ENCODE measurements at places on chromosomes 1 and 21.

DNA sequence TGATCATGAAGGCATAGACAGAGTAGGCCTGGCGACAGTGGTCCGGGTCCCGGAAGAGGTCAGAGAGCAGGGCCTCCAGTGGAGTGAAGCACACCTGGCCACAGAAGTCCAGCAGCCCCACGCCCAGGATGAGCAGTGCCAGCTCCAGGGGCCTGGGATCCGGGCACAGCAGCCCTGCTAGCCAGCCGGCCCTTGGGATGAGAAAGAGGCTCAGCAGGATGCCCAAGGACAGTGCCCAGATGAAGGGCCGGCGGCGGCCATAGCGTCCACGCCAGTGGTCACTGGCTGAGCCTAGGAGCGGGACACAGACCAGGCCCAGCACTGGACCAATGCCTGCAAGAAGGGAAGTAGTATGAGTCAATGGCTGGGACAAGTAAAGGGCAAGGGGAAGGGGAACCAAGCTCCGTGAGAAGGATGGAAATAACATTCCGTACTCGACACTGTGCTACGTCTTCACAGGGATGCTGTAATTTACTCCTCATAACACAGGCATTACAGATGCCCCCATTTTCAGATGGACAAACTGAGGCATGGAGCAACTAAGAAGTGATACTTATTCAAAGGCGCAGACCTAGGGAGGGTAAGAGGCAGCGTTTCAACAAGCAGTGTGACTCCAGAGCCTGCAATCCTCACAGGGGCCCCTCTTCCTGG is 16.9 kb downstream of the SLC45A3 start:
- DNase-seq: no peak

GRCh38 chr1:45971922-45972531 is 160.4 kb downstream of the PIK3R3 start:
- DNase-seq: no peak

DNA sequence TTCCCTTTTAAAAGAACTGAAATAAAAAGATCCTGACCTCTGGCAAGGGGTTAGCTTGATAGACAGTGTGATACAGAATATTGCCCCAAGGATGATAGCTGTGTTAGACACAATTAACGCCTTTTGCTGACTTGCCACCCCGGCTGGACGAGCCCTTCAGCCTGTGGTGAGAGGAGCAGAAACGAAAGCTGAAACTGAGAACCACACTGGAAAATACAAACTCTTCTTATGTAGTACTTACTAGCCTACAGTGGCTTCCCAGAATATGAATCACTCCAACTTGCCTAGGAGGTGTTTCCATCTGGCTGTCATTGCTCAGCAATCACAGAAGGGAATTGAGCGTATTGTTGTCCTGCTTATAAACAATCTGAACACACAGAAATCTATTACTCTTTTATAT is 22.9 kb downstream of the SAMSN1 start:
- DNase-seq: no peak

DNA sequence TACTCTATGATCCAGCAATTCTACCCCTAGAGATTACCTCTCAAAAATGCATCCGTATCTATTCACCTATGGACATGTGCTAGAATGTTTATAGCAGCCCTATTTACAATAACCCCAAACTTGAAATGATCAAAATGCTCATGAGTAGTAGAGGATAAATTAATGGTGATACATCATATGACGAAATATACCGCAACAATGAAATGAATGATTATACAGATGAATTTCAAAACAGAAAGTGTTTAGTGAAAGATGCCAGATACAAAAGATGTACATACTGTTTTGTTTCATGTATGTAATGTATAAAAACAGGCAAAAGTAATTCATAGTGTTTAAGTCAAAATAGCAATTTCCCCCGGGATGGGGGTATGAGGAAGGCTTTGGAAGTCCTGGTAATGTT is 91.0 kb upstream of the CD55 start:
- no peak for DNase-seq

Data from body of pancreas (tissue), 4 donors.